ENCODE measurements at places on chromosomes 5 and 9.

DNA sequence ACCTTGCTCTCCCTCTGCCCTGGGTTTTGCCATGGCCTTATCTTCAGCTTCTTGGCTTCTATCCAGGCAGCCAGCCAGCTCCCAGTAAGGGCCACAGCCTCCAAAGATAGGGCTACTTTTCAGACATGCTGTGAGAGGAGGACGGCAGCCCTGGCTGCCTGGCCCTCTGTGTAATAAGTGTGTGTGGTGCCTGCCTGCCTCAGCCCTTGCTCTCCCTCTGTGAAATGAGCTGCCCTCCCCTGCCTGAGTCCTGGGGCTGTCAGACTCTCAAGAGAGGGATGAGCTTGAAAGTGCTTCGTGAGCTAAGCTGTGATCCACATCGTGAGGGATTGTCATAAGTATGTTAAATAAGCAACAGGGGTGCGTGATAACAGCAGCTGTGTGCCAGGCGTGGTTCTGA, 8.1 kb downstream of the NDST1 start:
- DNase-seq = no peak

DNA sequence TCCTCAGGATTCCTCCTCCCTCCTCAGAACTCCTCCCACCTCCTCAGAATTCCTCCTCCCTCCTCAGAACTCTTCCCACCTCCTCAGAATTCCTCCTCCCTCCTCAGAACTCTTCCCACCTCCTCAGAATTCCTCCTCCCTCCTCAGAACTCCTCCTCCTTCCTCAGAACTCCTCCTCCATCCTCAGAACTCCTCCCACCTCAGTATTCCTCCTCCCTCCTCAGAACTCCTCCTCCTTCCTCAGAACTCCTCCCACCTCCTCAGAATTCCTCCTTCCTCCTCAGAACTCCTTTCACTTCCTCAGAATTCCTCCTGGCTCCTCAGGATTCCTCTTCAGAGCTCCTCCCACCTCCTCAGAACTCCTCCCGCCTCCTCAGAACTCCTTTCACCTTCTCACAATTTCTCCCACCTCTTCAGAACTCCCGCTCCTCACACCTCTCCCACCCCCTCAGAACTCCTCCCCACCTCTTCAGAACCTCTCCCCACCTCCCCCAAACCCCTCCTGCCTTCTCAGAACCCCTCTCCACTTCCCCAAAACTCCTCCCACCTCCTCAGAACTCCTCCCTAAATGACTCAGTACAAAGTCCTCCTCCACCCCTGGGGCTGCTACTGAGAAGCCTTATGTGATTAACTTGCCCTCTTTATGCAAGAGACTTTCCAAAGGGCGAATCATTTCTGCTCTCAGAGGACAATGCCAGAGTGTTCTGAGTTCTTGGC, 23.2 kb downstream of the SLC46A2 start:
- DNase-seq = no peak

DNA sequence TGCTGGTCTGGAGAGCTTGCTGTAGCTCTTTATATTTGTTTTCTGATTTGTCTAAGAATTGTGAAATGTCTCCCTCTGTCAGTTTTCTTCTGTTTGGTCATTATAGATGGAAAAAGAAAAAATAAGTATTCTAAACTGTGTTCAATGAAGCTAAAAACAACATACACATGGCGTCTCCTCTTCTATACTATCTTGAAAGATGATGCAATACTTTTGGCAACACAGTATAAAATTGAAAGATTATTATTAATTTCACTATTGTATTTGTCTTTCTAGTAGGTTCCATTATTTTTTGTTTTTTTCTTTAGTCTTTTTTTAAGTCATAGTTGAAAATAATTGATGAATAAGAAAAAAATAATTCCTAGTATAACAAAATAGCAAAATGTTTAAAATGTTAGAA, 22.5 kb downstream of the CCDC192 start:
- DNase-seq = no peak

GRCh38 chr5:167511276-167511675, 780.2 kb upstream of the WWC1 start:
- DNase-seq = no peak

DNA sequence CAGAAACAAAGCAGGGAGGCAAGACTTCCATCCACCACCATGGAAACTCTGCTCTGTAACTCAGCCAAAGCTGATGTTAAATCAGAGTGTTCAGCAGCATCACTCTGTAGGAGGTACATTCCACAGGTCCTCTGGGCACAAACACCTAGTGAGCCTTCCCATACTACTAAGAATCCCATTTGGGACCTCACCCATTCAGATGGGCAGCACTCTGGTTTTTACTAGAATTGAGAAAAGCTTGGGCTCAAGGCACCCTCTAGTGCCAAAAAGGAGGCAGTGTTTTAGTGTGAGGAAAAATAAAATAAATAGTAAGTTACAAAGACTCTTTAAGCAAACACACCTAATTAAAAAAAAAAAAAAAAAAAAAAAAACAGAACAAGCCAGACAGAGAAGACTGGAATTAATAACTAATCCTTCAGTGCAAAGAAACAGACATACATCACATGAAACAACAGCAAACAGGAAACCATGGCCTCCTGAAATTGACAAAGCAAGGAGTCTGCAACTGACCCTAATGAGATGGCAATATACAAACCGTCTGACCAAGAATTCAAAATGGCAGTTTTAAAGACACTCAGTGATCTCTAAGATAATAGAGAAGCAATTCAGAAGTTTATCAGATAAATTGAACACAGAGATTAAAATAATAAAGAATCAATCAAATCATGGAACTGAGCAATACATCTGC, 159.5 kb downstream of the GNA14 start:
- DNase-seq = no peak

DNA sequence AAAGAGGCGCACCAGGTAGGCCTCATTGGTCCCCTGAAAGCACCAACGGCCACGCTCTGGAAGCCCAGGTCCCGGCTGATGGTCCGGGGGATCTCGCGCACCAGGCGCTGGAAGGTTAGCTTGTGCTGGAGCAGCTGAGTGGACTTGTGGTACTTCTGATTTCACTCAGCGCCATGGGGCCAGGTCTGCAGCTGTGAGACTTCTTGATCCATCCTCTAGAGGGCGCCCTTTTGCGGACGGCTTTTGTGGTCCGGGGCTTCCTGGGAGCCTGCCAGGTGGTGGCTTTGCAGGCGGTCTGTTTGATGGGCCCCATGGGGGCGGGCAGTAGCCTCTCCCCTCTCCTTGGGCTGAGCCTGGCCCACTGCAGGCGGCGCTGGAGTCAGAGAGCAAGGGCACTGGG, 10.4 kb downstream of the TAF11L12 start:
- peak; percentile 18 for DNase-seq

DNA sequence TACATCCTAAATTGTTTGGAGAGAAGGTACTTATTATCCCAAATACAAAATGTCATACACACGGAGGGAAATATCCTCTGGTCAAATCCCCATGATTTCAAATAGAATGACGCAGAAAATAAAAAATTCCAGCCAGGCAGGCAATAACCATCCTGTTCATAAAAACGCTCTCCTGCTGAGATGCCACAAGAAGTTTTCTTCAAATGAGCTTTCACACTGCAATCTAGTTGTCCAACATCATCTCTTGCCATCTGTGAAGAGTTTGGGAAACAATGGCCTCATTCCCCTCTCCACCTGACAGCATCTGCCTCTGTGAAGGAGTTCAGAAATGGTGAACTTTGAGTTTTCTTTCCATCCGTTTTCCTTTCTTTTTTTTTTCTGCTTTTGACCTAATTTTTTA, 83.3 kb upstream of the SLC30A5 start:
- DNase-seq = no peak

DNA sequence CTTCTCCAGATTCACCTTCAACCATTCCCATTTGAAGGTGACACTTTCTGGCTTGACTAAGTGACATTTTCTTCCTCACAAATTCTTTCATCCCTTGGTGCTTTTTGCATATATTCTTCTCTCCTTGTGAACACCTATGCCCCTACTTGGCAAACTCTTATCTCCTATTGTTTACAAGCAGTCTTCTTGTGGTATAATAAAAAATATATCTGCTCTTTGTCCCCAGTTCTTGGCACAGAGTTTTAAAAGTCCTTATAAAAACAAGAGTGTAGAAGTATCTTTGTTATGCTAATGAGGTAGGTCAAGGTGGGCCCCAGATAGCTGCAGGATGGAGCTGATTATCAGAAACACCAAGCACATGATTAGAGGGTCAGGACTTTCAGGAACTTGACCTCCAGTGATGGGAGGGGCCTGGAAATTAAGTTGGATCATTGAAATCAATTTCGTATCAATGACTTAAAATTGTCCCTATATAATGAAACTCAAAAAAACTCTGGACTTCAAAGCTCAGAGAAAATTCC, 38.0 kb downstream of the TMEM161B start:
- DNase-seq = no peak

- DNase-seq = no peak
Observed at GRCh38 chr5:52708463-52708862, 79.3 kb upstream of the ITGA1 start.

GRCh38 chr5:10935536-10935935, 174.5 kb upstream of the DAP start:
- no peak for DNase-seq

DNA sequence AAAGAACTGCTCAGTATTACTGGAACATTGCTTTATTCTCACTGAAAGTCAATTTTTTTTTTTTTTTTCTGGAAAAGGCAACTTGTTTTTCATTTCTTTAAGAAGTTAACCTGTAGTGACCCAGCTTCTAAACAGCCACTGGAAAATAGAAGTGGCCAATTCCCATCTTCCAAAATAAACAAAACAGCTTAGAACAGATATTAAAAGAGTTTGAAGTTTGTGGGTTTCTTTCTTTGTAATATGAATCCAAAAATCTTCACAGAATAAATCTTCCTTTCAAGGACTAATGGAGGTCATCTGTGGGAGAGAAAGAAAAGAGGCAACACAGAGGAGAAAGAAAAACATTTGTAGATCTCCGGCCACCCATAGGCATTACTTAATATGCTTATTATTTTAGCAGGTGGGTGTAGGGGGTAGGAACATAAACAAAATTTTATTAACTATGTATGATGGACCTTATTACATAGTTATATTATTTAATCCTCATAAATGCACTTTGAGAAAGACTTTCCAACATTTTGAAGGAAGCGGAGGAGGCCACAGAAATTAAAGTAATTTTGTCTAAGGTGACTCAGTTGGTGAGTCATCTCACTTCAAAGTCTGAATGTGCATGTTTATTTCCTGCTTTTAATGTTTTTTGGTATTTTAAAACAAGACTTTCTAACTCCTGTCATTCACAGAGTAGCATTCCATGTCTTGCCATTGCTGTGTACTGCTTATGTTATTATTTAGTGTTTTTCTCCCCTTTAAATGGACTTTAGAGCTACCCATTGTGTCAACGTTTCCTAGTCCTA, 1791.8 kb upstream of the WWC1 start:
- DNase-seq = no peak

DNA sequence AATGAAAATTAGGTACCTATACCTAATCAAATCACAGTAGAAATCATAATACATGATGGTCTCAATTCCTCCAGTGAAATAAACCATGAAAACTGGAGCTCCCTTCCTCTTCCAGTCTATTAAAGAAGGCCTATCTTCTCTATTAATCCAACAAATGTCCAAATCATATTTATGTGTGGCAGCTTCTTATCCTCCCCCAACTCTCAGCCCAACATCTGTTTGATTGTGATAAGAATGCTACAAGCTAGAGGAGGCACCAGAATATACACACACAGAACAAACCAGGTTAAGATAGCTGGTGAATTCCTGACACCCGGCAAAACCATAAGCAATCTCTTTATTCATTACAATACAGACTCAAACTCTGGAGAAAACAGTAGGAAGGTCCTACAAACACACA, 110.8 kb downstream of the FBXL17 start:
- no peak for DNase-seq

GRCh38 chr9:72925891-72926290, 27.0 kb downstream of the ALDH1A1 start:
- no peak for DNase-seq

DNA sequence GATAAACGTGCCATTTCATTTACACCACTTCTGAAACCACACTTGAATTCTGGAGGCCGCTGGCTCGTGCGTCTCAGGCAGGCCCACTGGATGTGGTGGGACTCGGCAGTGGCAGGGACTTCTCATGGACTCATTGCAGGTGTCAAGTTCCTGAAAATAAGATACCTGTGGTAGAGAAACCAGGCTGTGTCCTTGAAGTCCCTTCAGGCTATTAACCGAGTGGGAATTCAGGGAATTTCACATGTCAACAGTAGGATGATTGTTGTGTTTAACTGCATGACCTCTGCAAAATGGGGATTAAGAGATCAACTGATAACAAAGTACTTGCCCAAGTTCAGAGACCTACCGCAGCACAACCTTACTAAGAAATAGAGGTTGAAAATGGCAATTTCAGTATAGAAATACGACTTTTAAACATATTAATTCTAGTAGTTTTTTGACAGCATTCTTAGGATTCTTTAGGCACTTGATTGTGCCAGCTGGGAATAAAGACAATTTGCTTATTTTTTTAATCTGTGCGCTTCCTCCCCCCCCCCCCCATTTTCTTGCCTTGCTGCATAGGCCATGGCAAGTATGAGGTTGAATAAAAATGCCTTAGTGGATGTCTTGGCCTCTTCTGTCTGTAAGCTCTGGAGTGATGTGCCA, 26.8 kb downstream of the TRIP13 start:
- no peak for DNase-seq

DNA sequence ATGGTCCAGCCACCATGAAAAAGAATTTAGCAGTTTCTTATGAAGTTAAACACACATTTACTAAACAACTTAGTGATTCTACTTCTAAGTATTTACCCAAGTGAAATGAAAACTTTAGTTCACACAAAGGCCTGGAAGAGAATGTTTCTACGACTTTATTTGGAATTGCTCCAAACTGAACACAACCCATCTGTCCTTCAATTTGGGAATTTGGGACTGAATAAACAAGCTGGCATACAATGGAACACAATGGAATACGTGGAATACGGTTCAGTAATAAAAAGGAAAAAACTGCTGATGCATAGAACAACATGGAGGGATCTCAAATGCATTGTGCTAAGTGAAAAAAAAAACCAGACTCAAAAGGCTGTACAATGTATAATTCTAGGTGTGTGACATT, 44.6 kb upstream of the BASP1 start:
- no peak for DNase-seq

GRCh38 chr9:122197426-122197825, 31.3 kb downstream of the LHX6 start:
- no peak for DNase-seq

- no peak for DNase-seq
Observed at GRCh38 chr5:124410539-124411488, 335.6 kb downstream of the ZNF608 start.

DNA sequence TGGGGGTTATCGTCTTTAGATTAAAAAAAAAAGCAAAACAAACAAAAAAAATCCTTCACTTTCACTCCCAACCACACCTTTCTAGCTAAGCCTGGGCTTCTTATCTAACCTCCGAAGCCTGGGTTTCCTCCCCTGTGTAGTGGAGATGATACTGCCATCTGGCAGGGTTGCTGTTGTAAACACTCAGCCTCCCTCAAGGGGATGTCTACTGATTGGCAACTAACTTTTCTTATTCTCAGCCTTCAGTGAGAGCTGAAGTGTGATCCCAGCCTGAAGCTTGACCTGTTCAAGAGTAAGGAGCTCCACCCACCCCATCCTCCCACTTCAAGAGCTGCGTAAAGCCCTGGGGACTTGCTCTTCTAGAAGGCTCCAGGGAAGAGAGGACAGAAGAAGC, 21.5 kb upstream of the WWC1 start:
- DNase-seq = no peak

- no peak for DNase-seq
Observed at GRCh38 chr5:178291161-178291561, 58.6 kb upstream of the PHYKPL start.

- no peak for DNase-seq
Observed at GRCh38 chr5:178436326-178436940, 153.8 kb downstream of the COL23A1 start.

GRCh38 chr5:112228667-112229066, 190.4 kb downstream of the EPB41L4A start:
- no peak for DNase-seq
